ENCODE measurements at places on chromosomes 6 and 20.

DNA sequence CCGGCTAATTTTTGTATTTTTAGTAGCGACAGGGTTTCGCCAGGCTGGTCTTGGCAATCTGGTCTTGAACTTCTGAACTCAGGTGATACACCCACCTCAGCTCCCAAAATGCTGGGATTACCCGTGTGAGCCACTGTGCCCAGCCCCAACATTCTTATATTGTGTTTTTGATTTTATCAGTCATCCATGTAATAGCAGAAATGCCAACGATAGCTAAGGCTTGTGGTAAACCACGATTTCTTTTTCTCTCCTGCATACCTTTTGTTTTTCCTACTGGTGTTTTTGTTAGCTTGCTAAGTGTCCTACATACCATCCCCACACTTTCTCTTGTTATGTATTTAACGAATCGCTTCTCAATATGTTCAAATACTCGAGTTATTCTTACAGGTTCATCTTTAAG lies 12.1 kb downstream of the PHACTR2 start:
- no peak for DNase-seq

GRCh38 chr20:32682508-32682987 lies 8.8 kb upstream of the C20orf203 start:
- no peak for DNase-seq

DNA sequence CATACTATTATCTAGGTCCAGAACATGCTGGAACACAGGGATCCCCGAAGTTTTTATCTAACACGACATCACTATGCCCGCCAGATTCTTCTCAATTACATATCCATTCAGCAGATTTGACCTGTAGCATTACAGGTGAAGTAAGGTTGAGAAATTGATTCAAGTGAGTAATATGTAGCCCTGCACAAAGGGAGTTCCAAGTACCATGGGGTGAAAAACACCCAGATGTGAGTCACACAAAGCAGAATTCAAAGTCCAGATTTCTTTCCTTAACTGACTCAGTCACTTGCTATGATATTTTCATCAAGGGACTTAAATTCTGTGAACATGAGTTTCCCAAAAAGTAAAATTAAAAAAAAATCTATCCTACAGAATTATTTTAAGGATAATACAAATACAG lies 655.4 kb upstream of the PTCHD4 start:
- no peak for DNase-seq

- no peak for DNase-seq
Measured at GRCh38 chr6:30295837-30296236, 30.9 kb upstream of the TRIM39 start.

- no peak for DNase-seq
Measured at GRCh38 chr6:4280707-4281106, 145.3 kb upstream of the ECI2 start.

- DNase-seq = no peak
Measured at GRCh38 chr6:144911322-144911721, 626.2 kb downstream of the UTRN start.

GRCh38 chr6:112029045-112029822 lies 24.7 kb upstream of the CCN6 start:
- no peak for DNase-seq

- DNase-seq = no peak
Measured at GRCh38 chr20:21994203-21994602, 288.7 kb downstream of the PAX1 start.

DNA sequence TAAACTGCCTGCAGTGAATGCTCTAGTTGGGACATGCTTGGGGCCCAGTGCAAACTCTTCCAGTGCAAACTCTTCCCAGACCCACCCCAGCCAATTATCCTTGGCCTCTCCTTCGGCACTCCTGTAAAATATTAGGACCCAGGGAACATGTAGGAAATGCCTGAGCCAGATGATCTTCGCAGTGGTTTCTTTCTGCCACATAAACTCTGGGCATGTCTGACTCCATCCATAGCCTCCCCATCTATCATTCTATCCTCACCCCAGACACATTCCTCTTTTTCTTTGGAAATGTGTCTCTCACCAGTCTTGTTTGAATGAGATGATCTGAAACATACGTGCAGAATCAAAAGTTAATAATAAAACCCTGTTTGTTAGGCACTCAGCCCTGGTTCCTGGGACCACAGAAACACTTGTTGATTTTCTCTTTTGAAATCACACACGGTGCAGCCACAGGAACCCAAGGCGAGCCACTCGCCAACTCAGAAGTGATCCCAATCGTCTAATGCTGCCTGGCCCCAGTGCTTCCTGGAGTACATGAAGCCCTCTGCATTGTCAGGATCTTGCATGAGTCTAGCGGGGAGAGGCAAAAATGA lies 108.9 kb upstream of the CST7 start:
- no peak for DNase-seq

- DNase-seq = no peak
Measured at GRCh38 chr6:74768738-74769137, 437.1 kb downstream of the COL12A1 start.

DNA sequence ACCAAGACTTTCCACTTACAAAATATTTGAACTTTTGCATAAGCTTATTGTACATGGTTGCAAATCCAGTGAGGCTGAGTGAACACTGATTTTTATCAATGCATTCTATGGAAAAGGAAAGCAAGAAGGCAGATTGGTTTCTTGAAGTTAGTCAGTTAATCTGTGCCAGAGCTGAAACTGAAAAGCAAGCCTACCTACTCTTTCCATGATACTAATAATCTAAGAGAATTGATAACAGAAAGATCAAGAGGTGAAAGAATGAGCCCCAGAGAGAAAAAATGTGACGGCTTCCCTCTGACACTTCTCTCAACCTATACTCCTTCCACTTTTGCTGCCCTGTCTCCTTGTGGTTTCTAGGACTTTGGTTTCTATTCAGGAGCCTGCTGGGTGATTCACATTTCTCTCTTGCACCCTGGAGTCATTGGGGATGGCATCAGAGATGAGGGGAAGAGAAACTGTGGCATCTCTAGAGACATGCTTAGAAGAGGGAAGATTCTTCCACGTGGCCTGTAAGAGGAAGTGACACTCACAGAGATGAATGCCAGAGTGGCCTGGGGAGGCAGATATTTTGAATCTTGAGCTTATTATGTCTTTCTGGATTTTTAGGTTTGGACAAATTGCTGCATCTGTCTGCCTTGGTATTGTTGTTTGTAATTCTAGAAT lies 158.6 kb upstream of the RIMS1 start:
- DNase-seq = no peak

- no peak for DNase-seq
Measured at GRCh38 chr6:3337521-3338350, 79.0 kb downstream of the PSMG4 start.

DNA sequence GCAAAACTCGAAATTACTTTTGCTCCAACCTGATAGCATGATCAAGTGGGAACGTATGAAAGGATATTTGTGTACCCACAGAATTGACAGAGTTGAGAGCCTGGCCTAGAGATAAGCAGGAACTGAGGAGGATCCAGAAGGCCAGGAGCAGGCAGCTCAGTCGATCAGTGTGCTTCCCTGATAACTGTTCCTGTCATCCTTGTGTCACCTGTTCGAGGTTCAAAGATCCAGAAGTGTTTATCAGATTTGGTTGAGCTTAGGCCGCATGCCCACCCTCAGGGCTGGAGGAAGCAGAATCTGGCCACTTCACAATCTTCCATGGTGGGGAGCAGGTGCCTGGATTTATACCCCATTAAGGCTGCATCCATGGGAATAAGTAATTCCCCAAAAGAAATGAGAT lies 124.8 kb downstream of the QRSL1 start:
- no peak for DNase-seq

GRCh38 chr20:15446373-15446772 lies 1109.0 kb upstream of the FLRT3 start:
- no peak for DNase-seq

GRCh38 chr6:134345789-134346188 lies 27.9 kb upstream of the SGK1 start:
- no peak for DNase-seq

- no peak for DNase-seq
Measured at GRCh38 chr6:15096894-15097837, 148.7 kb upstream of the JARID2 start.

DNA sequence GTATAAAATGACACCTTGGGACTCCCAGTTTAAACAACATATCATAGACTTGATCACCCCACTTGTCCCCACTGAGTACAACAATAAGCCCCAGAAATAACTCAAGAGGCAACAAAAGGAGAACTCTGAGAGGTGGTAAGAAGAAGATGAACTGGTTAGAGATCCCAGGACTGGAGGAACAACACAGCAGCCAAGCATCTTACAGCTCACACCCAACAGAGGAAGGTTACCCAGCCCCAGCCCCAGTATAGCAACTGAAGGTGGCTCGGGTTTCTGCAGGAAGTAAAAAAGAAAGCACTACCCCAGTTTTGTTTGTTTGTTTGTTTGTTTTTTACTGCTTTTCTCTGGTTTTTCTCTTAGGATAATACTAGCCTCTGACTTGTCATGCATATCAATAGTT lies 17.1 kb upstream of the TGM6 start:
- no peak for DNase-seq

DNA sequence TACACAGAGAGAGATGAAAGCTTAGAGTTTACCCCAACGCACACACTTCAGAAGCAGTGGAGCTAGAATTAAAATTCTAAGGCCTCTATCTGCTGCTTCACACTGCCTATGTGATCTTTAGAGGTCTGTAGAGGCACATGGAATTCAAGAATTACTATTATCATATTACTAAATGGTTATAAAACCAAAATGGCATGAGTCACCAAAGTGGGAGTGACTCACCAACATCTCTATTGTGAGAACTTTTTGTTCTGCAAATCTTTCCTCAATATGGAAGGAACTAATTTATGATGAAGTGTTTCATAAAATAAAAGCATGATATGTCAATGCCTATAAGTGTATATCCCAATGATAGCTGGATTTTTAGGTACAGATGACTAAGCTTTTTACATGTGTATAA lies 28.5 kb upstream of the TMEM244 start:
- DNase-seq = no peak

DNA sequence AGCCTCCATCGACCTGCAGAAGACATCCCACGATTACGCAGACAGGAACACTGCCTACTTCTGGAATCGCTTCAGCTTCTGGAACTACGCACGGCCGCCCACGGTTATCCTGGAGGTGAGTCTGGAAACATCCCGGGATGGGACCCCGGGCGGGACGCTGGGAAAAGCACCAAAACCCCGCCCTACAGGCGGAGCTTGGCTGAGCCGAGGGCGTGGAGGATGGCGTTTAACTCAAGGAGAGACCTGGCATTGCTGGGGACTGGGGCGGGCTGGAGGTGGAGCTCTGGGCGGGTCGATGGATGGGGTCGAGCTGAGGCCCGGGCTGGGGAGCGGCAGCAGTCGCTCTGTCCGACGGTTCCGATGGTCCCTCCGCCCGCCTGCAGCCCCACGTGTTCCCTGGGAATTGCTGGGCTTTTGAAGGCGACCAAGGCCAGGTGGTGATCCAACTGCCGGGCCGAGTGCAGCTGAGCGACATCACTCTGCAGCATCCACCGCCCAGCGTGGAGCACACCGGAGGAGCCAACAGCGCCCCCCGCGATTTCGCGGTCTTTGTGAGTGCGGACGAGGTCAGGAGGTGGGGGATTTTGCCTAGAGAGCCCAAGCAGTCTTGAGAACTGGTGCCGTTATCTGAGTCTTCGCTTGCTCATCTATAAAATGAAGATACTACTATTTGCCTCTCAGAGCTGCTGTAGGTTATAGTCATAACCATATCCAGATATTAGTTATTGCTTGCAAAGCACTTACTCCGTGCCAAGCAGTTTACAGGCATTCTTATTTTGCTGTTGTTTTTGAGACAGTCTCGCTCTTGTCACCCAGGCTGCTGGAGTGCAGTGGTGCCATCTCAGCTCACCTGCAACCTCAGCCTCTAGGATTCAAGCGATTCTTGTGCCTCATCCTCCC lies 3.8 kb downstream of the SPAG4 start:
- DNase-seq = peak; percentile 43

- no peak for DNase-seq
Measured at GRCh38 chr6:16109659-16110305, 19.1 kb upstream of the MYLIP start.

- DNase-seq = no peak
Measured at GRCh38 chr20:59123011-59123677, 40.5 kb upstream of the ZNF831 start.

- DNase-seq = no peak
Measured at GRCh38 chr6:127462376-127462775, 3.2 kb upstream of the KIAA0408 start.

Data from NCI-H446 (cell line).